ENCODE measurements at places on chromosomes 13 and 19.
A peak's percentile ranks its signal among the peaks of the same experiment; 100 is the strongest.

DNA sequence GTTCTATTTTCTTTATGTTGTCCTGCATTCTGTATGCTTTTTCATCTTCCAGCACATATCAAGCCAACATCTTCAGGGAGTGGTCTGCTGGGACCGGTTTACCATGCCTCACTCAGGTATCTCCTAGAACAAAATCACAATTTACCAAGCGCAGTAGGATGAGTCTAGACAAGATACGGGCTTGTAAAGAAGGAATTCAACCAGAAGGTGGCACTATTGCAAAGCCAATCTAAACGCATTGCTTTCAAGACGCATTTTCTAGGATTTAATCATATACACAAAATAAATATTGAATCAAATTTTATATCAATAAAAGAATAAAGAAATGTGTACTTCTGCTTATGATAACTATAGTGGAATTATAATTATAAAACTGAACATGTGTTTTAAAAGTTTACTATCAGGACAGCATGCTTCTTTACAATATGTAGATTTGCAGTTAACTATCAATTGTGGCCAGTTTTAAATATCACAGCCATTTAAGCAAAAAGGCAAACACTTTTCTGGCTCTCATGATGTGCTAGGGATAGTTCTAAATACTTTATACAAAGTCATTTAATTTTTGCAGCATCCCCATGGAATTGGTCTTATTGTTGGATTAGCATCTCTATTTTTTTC, 16.1 kb upstream of the TPP2 start:
- ATAC-seq = peak; percentile 93

- ATAC-seq = no peak
Observed at GRCh38 chr19:41933693-41934426, 5.6 kb upstream of the ERFL start.

DNA sequence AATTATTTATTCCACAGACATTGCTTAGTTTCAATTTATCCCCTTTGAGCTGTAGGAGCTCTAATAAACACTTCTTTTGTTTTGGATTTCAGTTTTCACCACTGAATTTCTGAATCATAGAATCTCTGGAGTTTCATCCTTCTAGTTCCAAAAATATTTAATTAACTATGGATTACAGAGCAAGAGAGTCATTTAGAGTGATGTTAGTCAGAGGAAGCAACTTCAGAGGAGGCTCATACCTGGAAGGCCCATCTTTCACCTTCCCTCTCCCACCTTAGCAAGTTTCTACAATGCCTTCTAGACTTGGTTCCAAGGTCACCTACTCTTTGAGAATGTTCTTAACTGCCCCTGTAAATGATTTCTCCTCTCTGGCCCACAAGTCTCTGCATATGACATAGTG, 353.2 kb downstream of the SPRY2 start:
- peak; percentile 47 for ATAC-seq

DNA sequence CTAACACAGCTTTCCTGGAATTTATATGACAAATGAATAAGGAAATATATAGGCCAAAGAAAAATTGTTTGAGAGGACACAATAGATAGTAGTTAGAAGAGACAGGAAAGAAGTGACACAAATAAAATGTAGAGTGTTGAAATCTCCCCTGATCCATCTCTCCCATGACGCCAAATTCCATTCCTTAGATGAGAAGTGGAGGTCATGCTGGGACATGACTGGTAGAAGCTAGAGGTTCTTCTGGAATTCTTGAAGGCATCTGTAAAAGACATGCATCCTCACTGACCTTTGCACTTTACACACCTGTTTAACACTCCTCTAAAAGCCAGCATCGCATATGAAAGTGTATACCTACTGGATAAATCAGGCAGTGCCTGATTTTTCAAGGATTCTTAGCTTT, 67.8 kb downstream of the DGKH start:
- ATAC-seq = no peak

DNA sequence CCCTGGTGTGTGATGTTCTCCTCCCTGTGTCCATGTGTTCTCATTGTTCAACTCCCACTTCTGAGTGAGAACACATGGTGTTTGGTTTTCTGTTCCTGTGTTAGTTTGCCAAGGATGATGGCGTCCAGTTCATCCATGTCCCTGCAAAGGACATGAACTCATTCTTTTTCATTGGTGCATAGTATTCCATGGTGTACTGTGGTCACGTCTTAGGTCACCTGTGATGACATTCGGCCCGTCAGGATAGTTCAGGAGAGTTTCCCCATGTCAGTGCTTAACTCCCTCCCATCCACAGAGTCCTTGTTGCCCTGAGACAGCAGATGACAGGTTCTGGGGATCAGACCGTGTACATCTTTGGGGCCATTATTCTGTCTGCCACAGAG, 8.6 kb downstream of the ZNF444 start:
- ATAC-seq = no peak

DNA sequence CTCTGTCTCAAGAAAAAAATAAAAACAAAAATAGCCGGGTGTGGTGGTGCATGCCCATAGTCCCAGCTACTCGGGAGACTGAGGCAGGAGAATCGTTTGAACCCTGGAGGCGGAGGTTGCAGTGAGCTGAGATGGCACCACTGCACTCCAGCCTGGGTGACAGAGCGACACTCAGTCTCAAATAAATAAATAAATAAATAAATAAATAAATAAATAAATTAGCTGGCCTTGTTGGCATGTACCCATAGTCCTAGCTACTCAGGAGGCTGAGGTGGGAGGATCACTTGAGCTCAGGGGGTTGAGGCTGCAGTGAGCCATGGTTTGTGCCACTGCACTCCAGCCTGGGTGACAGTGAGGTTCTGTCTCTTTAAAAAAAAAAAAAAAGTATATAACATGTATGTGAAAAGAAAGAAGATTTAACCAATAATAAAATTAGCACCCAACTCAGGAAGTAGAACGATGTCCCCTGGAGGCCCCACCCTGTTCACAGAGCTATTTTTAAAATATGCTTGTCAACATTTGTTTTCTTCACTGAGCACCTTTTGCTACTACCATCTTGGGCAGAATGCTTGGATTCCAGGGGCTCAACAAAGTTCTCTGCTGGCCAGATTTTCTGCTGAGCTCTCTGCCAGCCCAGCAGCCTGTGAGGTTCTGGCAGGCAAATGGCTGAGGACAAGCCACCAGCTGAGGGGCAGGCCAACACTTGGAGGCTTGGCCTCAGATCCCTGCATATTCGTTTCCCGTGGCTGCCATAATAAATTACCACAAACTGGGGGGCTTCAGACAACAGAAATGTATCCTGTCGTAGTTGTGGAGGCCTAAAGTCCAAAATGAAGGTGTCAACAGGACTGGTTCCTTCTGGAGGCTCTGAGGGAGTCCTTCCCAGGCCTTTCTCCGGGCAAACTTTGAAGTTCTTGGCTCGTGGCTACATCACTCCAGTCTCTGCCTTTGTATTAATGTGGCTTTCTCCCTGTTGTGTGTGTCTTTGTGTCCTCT, 5.2 kb downstream of the SLC25A42 start:
- ATAC-seq = no peak

DNA sequence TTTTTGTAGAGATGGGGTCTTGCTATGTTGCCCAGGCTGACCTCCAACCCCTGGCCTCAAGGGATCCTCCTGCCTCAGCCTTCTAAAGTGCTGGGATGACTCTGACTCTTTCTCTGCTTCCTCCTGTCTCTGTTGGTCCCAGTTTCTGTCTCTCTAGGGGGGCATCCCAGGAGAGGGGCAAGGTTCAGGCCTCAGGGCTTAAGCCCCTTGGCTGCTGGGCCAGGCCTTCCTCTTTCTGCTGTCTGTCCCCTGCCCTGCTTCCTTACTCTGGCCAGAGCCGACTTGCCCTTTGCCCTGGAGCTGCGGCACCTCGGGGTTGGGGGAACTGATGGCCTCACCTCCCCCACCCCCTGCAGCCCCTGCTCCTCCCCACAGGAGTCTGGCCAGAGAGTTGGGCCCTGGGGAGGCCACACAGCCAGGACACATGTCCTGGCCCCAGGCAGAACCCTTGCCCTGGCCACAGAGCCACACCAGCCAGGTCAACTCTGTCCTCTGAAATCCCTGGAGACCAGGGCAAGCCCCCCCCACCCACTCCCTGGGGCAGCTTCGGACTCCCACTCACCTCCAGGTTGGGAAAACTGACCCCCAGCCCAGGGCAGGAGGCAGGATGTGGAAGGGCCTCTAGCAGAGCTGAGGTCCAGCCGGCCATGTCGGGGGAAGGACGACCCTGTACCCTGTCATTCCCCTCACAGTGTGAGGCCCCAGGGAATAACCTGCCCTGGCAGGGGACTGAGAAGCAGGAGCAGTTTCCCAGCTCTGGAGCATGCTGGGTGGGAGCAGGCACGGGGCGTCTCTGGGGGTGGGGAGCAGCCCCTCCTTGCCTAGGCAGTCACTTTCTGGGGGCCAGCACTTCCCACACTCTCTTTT, 23.7 kb downstream of the CEBPA start:
- no peak for ATAC-seq

DNA sequence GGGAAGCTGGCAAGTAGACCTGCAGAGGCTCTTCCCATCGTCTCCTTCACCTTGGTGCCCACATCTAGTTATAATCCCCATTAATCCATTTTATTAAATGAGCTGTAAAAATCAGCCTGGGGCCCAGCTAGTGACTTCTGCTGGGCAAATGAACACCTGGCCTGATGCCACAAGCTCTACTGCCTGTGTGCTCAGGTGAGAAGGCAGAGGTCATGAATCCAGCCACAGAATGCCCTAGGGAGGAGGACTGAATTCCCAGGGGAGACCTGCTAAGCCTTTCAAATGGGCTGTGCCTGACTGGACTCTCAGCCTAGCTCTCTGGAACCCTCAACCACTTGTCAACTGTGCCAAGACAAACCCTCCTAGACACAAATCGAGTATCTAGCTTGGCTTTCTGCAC, 74.0 kb downstream of the PDS5B start:
- ATAC-seq = no peak

DNA sequence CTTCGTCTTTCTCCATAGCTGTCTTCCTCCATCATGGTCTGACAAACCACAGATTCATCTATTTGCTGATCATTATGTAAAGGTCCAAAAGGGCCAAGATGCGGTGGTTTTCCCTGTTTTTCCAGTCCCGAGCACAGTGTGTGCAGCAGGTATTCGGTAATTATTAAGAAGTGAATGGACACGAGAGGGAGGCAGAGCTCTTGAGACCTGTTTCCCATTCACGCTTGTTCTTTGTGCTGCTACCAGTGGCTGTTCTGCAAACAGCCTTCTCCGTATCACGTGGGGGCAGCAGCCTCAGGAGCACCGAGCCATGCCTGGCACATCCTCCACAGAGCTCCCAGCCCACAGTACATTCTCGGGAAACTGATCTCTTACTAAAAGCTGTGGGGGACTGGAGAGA, 50.3 kb downstream of the CCDC70 start:
- ATAC-seq = no peak

DNA sequence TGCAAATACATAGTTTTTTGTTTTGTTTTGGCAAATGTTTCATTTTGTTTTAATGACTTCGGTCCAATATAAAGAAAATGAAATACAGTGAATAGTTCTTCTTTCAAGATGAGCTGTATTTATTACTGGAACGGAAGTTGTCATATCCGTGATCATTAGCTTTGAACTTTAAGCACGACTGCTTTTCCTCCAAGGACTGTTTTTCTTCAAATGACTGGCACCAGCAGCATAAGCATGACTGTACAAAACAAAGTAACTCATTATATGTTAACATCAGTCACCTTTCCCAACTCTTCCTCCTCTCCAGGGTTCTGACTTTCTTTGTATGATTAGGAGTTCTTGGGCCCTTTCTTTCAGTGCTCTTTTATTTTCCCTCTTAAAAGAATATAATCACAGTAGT, 20.5 kb downstream of the EDNRB start:
- no peak for ATAC-seq

DNA sequence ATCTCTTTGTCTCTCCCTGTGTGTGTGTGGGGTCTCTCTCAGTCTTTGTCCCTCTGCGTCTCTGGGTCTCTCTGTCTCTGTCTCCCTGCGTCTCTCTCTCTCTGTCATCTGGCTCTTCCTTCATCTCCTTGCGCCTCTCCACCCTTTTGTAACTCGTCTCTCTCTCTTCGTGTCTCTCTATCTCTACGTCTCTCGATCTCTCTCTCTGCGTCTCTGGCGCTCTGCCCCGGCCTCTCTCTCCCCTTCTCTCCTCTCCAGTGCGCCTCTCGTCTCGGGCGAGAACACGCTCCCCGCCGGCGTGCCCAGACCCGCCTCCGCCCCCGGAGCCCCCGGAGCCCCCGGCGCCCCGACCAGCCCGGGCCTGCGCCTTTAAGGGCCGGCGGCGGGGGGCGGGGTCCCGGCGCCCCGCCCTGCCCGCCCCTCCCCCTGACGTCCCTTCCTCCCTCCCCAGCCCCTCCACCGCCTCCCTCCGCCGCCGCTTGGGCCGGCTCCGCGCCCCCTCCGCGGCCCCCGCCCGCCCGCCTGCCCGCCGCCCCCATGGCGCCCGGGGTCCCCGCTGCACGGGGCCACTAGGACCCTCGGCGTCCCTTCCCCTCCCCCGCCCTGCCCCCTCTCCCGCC, at the start of gene MARK4:
TSS of gene MARK4 (plus strand) at position 440 of the 620 bp plus-strand sequence. CDS start 318 bp downstream, outside the sequence.
- peak; percentile 58 for ATAC-seq

GRCh38 chr13:28408235-28408848, 86.6 kb downstream of the FLT1 start:
- no peak for ATAC-seq

DNA sequence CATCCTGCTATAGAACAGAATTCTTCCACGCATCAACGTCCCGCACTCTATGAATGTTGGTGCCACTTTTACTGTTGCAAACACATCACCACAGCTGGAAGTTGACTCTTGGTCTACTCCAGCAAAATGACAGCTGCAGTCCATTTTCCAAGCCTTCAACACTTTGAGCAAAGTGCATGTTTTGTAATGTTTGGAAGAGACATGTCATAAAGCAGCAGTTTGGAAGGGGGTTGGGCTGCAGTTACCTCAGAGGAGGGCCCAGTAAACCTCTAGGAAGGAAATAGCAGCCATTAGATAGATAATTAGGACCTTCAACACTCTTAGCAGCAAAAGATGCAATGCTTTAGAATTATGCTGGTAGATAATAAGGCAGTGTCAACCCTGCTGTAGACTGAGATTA, 323.6 kb downstream of the TDRD3 start:
- no peak for ATAC-seq

- ATAC-seq = peak; percentile 4
Observed at GRCh38 chr19:3556978-3557460, 367 bp downstream of the MFSD12 start.

DNA sequence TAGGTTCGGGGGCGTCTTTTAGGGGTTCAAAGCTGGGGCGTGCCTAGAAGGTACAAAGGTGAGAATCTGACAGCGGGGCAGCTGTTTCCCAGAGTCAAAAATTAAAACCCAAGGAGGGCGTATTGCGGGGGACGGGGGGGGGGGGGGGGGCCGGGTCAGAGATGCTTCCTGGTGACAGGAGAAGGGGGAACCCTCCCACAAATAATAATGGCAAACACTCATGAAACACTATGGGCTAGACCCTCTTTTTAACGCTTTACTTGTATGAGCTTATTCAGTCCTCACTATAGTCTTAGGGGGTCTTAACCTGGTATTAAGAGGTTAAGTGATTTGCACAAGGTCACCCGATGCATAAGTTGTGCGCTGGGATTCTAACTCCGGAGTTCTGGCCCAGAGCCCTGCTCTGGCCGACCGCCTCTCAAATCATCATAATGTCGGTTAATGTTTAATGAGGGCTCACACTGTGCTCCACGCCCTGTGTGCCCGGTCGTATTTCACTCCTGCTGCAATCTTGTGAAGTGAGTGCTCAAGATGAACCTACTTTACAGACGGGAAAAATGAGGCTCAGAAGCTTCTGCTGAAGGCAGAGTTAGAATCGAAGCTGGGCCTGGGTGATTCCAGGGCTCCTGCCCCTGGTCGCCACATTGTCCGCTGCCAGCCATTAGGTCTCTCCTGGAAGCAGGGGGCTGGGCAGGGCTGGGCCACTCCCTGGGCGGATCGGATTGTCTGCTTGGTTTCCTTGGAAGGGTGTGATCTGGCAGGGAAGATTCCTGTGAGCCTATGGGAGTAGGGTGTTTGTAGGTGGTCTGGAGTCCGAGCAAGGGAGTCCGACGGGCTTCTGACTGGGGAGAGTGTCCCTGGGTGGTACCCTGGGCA, 964 bp downstream of the PAK4 start:
- no peak for ATAC-seq

- no peak for ATAC-seq
Observed at GRCh38 chr19:47049307-47049700, 880 bp upstream of the TMEM160 start.
